NCI-H1105 treated with DMSO at 0.1 percent for 48 hours (cell line): ENCODE measurements at places on chromosomes 16 and 17.

- DNase-seq = no peak
Measured at GRCh38 chr17:82832411-82832810, 7.4 kb downstream of the ZNF750 start.

GRCh38 chr16:90046971-90047713, 27.9 kb upstream of the DBNDD1 start:
- no peak for DNase-seq

GRCh38 chr17:73742948-73743381, 98.7 kb upstream of the SDK2 start:
- no peak for DNase-seq

DNA sequence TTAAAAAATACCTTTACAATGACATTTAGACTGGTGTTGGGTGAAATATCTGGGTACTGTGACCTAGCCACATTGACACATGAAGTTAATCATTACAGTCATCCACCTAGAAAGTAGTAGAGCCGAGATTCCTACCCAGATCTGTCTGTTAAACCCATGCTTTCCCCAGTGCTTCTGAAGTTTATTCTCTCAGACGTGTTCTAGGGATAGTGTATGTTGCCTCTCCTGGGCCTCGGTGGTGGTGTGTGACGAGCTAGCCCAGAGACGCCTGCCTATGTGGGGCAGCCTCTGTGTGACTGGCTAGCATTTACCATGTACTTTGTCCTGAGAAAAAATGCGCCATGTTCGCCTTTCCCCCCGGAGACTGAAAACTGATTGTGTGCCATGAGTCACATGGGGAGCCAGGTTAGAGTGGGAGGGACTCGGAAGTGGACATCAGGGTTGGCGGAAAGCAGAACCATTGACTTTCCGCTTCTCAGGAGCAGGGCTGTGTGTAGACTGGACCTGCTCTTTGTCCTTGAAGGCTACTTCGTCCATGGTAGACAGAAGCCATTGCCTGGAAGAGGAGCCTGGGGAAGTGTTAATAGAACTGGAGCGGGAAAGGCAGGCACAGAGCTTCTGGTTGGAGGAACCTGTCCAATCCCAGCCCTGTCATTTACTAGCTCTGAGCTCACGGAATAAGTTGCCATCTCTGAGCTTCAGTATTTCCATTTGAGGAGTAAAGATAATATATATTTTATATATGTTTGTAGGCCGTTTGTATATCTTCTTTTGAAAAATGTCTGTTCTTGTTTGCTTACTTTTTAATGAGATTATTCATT, 235.5 kb downstream of the SNX29 start:
- DNase-seq = no peak

- no peak for DNase-seq
Measured at GRCh38 chr16:76176153-76176552, 101.0 kb upstream of the CNTNAP4 start.

DNA sequence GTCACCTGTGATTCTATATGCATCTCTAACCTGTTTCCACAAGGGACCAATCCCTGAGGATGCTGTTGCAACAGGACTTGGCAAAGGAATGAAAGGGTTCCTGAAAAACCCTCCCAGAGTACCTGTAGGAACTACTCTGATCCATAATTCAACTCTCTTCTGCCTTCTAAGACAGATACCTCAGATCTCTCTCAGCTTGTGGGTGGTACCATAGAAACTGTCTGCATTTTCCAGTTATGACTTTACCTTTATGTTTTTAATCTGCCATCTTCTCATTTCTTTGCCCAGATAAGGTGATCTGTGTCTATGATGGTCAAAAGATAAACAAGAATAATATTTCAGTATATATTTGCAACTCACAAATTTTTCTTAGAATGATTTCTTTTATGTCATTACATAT, 65.1 kb downstream of the TMC6 start:
- no peak for DNase-seq

GRCh38 chr16:10599626-10600025, 19.2 kb upstream of the EMP2 start:
- no peak for DNase-seq

DNA sequence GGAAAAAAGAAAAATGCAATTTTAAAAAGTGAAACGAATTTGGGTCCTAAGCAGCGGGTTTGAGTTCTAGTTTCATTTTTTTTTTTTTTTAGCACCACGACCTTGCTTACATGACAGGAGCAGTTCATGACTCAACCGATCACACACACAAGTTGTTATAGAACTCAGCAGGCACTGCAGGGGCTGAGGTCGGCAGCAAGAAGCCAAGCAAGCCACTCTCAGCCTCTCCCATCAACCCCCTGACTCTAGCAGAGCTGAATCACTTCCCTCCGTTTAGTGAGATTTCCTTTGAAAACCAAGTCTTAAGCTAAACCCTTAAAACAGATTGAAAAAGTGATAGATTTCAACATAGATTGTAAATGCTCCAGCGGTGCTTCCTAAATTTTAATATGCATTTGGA, 520.8 kb downstream of the HAPSTR1 start:
- no peak for DNase-seq

DNA sequence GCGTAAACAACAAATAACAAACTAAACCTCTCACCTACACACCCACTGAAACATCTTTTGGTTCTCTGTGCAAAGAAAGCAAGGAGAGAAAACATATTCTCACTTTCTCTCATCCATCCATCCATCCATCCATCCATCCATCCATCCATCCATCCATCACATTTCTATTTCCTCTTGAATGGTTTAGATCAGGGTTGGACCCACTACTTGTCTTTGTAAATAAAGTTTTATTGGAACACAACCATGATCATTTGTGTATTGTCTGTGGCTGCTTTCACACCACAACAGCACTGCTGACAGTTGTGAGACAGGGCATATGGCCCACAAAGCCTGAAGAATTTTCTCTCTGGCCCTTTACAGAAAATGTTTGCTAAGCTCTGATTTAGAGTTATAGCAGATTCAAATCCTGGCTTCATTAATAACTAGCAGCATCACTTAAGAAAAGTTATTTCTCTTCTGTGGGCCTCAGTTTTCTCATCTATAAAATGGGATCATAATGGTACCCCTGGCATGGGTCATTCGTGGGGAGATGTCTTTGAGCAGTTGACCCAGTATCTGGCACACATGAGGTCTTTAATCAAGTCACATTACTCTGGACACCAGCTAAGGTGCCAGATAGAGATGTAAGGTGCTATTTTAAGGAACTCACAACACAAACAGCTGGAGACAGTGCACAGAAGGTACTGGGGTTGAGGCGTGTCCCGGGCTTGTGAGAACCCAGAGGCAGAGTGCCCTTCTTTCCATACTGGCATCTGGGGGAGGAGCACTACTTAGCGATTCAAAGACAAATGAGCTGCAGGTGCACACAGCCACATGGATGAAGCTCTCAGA, 146.3 kb downstream of the CMIP start:
- peak; percentile 36 for DNase-seq

DNA sequence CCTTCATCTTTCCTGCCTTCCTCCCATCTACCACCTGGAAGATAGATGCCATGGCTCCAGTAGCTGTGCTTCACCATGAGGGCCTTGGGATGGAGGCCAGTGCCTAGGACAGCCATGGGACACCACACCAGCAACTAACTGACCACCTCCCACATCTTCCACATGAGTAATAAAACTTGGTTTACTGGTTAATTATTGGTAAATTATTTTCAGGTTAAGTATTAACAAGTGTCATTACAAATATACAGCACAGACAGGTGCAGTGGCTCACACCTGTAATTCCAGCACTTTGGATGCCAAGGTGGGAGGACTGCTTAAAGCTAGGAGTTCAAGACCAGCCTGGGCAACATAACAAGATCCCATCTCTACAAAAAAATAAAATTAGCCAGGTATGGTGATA, 14.0 kb downstream of the CDIP1 start:
- DNase-seq = no peak

DNA sequence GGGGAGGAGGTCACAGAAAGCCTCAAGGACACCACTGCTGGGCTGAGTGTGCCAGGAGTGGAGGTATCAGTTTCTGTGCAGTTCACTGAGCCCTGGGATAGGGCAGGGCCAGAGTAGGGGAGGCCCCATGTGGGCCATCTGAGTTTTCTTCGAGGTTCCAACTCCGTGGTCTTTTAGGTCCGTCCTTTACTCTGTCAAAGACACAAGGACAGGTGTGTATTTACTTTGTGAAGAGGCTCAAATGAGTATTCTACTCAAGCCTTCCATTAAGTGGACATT, 59.5 kb downstream of the USP22 start:
- no peak for DNase-seq

- no peak for DNase-seq
Measured at GRCh38 chr16:71339236-71340171, 19.0 kb upstream of the CALB2 start.

DNA sequence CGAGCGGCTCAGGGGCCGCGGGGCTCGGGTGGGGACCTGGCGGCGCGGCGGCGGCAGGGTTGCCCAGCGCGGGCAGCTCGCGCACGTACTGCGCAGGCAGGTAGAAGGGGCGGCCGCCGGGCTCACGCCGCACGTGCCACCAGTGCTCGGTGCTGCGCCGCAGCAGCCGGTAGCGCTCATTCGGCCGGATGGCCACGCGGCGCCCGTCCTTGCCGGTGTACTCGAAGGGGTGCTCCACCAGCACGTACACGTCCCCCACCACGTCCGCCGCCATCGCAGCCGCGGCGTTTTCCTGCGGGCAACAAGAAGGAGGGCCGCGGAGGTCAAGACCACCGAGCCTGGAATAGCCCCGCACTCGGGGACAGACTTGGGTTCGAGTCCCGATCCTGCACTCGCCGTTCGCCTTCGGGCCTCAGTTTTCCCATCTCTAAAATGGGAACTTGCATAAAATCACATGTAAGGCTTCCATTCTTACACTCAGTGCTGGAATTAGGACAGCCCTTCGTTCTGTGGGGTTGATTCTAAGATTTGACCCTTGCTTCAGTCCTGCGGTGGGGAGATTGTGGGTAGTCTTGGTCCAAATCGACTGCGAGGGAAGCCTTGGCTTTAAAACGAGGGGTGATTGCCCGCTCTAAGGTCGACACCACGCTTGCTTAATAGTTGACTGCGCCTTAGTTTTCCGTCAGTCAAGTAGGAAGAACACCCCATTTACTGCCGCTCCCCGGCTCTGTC, 2.5 kb downstream of the ARHGAP27 start:
- DNase-seq = no peak
